ENCODE measurements at places on chromosomes 5 and 9. TPM values are rescaled to one million over a fixed set of nuclear protein-coding genes. Genes with fewer than 3 reads are reported as not detected.
A peak's percentile ranks its signal among the peaks of the same experiment; 100 is the strongest.

GRCh38 chr9:123485216-123485615, 129.2 kb downstream of the CRB2 start:
- no peaks in the 10 kb centered on the region for H3K27me3 ChIP-seq
- no peaks in the 10 kb centered on the region for H3K4me1 ChIP-seq
- DNase-seq = no peak
- H3K27ac ChIP-seq = no peak overlapping the region
- no peak overlapping the region for H3K4me3 ChIP-seq
- H3K36me3 ChIP-seq = no peaks in the 10 kb centered on the region

GRCh38 chr5:99037668-99038067, 108.9 kb upstream of the CHD1 start:
- no peak for DNase-seq
- H3K36me3 ChIP-seq = no peaks in the 10 kb centered on the region
- H3K4me1 ChIP-seq = no peaks in the 10 kb centered on the region
- H3K4me3 ChIP-seq = no peak overlapping the region
- H3K27me3 ChIP-seq = no peaks in the 10 kb centered on the region
- H3K27ac ChIP-seq = no peak overlapping the region

DNA sequence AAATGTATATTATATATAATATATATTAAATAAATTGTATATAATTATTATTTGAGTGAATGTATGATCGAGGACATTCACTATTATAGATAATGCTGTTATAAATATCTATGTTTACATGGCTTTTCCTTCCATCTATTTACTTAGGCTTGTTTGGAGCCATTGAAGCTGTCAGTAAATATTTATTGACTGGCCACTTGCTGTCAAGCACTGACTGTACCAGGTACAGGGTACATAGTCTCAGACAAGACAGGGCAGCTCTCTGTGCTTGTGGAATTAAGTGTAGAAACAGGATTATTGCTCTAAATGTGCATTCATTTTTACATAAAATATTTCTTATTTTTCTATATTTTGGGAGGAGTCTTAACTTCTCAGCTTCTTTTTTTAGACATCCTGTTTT, 16.4 kb downstream of the FAXDC2 start:
- H3K4me3 ChIP-seq = no peak overlapping the region
- no peak overlapping the region for H3K27ac ChIP-seq
- H3K4me1 ChIP-seq = peaks cover 30% of the 10 kb centered on the region
- H3K27me3 ChIP-seq = no peaks in the 10 kb centered on the region
- H3K36me3 ChIP-seq = peaks cover 13% of the 10 kb centered on the region

GRCh38 chr5:112697322-112697721, 40.4 kb upstream of the APC start:
- H3K36me3 ChIP-seq = no peaks in the 10 kb centered on the region
- H3K27me3 ChIP-seq = no peaks in the 10 kb centered on the region
- no peak overlapping the region for H3K27ac ChIP-seq
- no peaks in the 10 kb centered on the region for H3K4me1 ChIP-seq
- no peak for DNase-seq
- no peak overlapping the region for H3K4me3 ChIP-seq

DNA sequence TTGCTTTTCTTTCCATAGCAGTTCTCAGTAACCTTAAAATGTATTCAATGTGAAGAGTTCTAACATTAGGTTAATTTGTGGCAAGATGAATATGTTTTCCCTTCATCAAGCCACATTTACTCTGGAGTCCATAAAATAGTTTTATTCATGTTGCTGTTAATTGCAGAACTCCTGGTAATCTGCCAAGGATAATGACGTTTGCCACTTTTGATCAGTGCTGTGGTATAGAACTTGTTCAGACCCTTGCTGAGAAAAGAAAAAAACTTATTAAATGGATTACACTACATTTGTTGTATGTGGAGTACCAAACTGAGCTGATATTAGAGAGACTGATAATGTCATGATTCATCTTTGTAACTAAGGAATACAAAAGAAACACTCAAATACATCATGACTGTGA, 212.4 kb upstream of the DMAC1 start:
- H3K4me1 ChIP-seq = no peaks in the 10 kb centered on the region
- no peak for DNase-seq
- H3K4me3 ChIP-seq = no peak overlapping the region
- no peak overlapping the region for H3K27ac ChIP-seq

GRCh38 chr5:71576241-71576640, 10.9 kb upstream of the MCCC2 start:
- no peak overlapping the region for H3K27ac ChIP-seq
- DNase-seq = no peak
- no peak overlapping the region for H3K4me3 ChIP-seq
- H3K4me1 ChIP-seq = peaks cover 12% of the 10 kb centered on the region
- H3K27me3 ChIP-seq = no peaks in the 10 kb centered on the region

DNA sequence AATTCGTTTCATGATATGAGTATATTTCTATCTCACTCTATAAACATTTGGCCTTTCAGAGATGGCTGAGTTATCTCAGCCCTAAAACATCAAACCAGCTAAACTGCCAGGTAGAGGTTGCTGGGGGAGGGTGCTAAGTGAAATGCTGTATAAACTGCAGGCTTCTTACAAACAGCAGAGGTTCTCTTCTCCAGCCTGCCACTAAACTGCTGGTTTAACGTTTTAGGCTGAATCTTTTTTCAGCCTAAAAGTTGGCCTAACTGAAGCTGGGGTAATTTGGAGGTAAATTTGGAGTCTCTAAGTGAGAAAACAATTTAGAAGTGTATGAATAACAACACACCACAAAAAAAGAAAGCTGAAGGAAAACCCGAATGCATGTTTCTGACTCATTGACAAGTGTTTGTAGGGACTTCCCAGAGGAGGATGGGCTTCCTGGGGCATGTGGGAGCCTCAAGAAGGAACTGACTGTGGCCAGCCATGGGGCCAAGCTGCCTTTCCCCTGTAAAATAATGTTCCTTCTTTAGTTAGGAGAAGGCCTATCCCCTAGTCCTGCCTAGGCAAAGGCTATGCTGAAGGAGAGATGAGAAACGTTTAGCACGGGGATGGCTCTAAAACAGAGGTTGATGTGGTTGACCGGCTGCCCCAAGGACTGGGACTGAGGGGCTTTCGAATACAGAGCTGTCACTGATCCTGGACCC, 44.3 kb downstream of the SLC28A3 start:
- no peaks in the 10 kb centered on the region for H3K36me3 ChIP-seq
- no peak for DNase-seq
- no peak overlapping the region for H3K27ac ChIP-seq
- H3K4me1 ChIP-seq = no peaks in the 10 kb centered on the region
- H3K27me3 ChIP-seq = no peaks in the 10 kb centered on the region

DNA sequence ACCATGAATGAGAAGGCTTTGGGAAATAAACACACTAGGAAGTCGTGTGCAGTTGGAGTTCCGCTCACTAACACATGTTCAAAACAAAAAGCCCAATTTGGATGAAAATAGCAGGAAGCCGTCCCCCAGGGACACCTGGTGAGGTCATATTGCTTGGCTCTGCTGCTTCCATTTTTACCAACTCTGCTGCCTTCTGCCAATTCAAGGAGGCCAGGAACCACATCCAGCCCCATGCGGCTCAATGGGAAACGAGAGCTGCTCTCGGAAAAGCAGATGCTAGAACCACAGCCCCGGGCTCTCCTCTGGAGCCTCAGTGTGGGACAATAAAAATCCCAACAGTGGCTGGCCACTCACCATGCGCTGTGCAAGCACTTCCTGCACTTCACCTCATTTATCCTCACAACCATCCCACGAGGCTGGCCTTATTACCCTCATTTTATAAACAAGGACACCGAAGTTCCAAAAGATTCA, 13.4 kb downstream of the ADAM19 start:
- no peak overlapping the region for H3K4me3 ChIP-seq
- no peaks in the 10 kb centered on the region for H3K36me3 ChIP-seq
- H3K27me3 ChIP-seq = no peaks in the 10 kb centered on the region
- no peak overlapping the region for H3K27ac ChIP-seq
- no peak for DNase-seq

DNA sequence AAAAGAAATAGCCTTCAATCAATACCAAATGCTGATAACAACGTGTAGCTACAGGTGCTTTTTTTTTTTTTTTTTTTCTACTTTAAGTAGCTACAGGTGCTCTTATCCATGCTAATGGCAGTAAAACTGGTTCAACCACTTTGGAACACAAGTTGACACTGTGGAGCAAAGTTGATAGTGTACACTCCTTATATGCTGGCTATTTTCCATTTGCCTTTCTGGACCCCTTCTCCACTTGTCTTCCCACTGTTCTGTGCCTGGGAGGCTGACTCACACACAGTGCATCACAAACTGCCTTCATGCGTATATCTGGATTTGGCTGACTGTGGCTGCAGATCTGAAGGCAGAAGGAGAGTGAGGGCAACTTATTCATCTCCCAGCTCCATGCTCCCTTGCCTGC, 247.9 kb downstream of the MSX2 start:
- no peak overlapping the region for H3K4me3 ChIP-seq
- H3K36me3 ChIP-seq = no peaks in the 10 kb centered on the region
- DNase-seq = peak; percentile 73
- peak overlapping the region; percentile 71 for H3K27ac ChIP-seq
- H3K27me3 ChIP-seq = no peaks in the 10 kb centered on the region

DNA sequence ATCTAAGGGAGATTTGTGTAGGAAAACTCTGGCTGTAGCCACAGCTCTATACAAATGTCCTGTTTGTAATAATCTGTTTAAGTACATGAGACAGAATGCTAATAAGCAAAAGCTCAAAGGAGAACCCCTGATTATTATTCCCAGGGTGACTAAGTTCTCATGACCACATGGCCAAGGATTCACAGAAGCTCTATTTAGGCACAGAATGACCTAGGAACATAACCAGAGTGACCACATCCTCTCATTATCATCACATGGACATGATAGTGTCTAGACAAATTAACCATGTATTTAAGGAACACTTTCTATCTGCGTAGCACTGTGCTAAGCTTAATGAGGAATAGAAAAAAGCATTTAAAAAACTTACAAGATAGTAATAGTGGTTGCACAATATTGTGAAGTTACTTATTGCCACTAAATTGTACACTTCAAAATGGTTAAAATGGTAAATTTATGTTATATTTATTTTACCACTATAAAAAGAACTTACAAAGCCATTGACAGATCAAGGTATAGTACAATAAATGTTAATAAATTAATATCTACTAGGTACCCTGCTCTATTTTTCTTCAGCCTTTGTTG, 56.3 kb downstream of the STX17 start:
- no peak overlapping the region for H3K4me3 ChIP-seq
- no peaks in the 10 kb centered on the region for H3K27me3 ChIP-seq
- DNase-seq = no peak
- H3K27ac ChIP-seq = no peak overlapping the region
- H3K36me3 ChIP-seq = peaks cover 3% of the 10 kb centered on the region

DNA sequence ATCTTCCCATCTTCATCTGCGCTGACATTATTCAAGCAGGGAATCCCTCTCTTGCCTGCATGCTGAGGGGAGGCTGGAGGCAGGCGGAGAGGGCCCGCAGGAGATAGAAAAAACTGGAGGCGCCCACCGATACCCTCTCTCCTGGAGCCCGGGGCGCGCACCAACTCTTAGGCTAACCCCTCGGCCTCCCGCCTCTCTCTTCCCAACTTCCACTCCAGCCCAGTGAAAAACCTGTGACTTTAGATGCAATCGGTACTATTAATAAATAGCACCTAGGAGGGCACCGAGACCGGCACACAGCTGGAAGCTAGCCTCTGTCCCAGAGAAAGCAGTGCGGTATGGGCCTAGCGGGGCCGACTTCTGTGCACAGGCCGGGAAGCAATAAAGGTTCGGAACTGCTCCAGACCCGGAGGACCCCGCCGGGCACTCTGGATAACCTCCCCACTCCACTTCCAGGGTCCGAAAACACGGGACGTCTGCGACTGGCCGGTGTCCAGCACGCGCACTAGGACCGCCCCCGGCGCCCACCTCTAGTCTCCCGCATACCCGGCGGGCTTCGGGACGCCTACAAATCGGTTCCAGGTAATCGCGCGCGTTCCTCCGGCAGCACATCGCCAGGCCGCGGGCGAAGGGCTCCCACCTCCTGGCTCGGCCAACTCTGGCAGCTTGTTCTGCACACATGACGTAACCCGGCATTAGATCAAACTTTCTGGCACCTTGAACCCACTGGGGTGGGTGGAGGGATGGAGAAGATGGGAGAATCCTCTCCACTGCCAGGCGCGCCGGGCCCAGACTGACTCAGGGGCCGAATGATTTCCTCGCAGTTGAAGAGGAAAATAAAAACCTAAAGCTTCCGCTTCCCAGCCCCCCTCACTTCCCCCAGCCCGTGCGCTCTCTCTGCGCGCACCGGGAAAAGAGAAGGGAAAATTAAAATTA, 1.4 kb downstream of the EFNA5 start:
- DNase-seq = peak; percentile 43
- H3K4me1 ChIP-seq = peaks cover 25% of the 10 kb centered on the region

DNA sequence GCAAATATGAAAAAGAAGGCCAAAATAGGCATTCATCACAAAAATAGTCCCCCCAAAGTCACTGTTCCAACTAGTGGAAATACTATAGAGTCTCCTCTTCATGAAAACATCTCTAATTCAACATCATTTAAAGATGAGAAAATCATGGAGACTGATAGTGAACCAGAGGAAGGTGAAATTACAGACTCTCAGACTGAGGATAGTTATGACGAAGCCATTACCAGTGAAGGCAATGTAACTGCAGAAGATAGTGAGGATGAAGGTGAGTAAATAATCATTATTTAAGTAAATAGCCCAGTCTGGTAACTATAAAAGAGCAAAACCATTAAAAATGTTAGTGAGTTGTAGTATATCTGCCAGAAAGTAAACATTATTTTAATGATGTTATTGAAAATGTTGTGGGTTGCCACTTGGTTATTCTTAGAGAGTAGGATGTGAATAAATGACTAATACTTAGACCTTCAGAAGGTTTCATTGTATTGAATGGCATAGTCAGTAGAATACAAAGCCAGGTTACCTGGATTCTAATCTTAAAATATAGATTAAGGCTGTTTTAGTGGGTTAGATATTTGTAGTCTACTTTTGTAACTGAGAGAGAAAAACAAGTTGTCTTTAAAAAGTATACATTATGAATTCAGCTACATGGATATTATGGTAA, 16.3 kb downstream of the AGGF1 start:
- H3K4me3 ChIP-seq = no peak overlapping the region
- H3K27ac ChIP-seq = no peak overlapping the region
- peaks cover 22% of the 10 kb centered on the region for H3K36me3 ChIP-seq
- DNase-seq = no peak
- H3K27me3 ChIP-seq = no peaks in the 10 kb centered on the region

- H3K36me3 ChIP-seq = no peaks in the 10 kb centered on the region
- H3K27ac ChIP-seq = no peak overlapping the region
- H3K4me3 ChIP-seq = no peak overlapping the region
Observed at GRCh38 chr5:96000308-96000707, 38.7 kb upstream of the ELL2 start.

DNA sequence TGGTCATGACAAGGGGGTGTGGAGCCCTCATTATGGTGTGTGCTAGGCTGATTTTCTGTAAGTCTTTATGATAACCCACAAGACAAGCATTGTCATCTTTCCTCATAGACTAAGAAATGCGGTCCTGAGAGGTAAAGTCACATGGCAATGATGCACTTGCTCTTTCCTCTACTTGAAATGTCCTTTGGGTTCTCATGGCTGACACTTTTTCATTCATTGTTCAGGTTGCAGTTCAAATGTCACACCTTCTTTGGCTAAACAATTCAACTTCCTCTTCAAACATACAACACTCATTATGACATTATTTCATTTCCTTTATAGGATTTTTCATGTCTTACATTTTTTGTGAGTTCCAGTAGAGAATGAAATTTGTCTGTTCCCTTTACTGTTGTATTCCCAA, 323.6 kb upstream of the PRR16 start:
- H3K27ac ChIP-seq = no peak overlapping the region
- H3K4me3 ChIP-seq = no peak overlapping the region
- H3K27me3 ChIP-seq = no peaks in the 10 kb centered on the region
- DNase-seq = no peak
- no peaks in the 10 kb centered on the region for H3K4me1 ChIP-seq

The ATP6V0E1 gene
- total RNA-seq = 170 TPM

The ADGRD2 gene
- not detected for total RNA-seq

The IGFBPL1 gene
- 116 TPM for total RNA-seq

The CCDC107 gene
- 40.9 TPM for total RNA-seq

Data from thyroid gland (tissue), 4 donors.